ENCODE measurements at places on chromosomes 2 and 18.

- no peak for DNase-seq
These were observed 109.4 kb upstream of the SPRED2 start for GRCh38 chr2:65541773-65542172.

DNA sequence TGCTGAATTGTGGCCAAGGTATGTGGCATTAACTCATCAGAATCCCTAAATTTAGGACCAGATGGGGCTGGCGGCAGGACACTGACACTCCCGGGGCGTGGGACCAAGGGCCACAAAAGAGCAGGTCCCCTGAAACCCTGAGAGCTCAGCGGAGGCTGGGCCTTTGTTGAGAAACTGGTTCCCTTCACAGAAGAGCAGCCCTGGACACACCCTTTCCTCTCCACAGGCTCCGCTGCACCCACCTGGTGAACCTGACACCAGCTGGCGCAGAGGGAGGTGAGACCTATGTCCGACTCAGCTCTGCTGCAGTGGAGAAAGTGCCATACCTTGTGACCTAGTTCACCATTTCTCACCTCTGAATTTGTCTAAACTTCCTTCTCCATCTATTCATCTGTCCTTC is 119.5 kb downstream of the RTP5 start:
- DNase-seq = no peak

DNA sequence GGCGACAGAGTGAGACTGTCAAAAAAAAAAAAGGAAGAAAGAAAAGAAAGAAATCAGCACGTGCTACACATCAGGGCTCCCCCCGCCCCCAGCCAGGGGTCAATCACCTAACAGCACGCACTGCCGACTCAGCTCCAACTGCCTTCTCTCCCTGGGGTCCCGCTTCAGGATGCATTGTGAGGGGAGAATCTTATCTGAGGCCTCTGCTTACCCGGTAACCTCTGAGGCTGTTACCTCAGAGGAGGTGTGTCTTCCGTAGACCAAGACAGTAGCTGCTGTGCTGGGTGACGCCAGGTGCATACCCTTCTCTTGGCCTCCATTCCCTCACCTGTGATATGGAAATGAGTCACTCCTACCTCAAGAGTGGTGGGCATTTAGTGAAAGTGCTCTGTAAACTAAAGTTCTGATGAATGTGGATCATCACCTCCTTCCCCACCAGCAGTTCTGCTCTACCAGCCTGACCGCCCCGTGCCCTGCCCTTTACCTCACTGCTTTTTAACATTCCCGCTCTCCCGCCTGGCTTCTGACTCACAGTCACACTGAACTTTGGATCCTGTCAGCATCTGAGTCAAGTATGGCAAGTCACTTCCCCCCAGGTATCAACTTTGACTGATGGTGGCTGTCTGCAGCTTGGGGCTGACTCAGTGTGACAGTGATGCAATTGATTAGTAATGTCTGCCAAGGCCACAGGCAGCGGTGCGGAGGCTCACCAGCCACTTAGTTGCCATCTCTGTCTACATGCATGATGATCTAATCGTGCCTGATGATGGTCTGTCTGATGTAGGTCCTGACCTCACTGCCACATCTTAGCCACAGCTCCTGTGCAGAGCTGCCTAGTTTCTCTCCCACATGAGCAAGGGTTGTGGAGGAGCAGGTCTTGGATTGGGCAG is 20.1 kb downstream of the ARID5A start:
- DNase-seq = no peak

DNA sequence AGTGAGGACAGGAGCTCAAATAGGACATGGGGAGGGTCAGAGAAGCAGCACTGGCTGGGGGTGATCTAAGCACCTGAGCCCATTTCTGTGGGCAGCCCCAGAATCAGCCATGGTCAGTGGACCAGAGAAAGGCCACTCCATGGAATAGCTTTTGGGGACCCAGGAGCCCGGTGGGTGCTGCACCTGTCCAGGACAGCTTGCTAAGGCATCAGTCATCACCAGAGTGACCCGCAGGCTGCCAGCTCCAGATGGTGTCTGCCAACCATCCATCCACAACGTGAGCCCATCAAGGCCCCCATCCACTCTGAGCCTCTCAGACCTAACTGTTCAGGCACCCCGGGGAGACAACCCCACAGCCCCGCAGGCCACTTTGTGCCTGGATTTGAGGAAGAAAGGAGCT is 23.6 kb upstream of the COL6A3 start:
- no peak for DNase-seq
